Natural killer cell (primary cell): ENCODE measurements at places on chromosomes 5 and 9. TPM values are rescaled to one million over a fixed set of nuclear protein-coding genes. Genes with fewer than 3 reads are reported as not detected.

- no peak for DNase-seq
- no peaks in the 10 kb centered on the region for H3K36me3 ChIP-seq
- no peak overlapping the region for H3K27ac ChIP-seq
- no peaks in the 10 kb centered on the region for H3K4me1 ChIP-seq
Measured at GRCh38 chr5:161094411-161094810, 242.4 kb upstream of the ATP10B start.

DNA sequence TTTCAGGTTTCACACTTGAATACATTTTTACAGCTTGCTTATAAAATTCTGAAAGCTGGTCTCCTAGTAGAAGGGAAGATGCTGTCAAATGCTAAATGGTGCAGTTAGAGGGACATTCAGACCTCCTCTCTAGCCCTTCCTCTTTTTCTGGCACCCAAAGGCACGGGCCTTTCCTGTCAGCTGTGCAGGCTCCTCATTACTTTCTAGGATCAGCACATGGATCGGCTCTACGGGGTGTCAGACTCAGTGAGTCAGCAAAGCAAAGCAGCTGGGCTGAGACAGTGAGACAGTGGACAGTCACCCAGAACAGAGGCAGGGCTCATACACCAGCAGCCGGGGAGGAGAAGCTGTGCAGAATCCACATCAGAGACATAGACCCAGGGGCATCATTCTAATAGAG is 80.0 kb upstream of the TNC start:
- no peaks in the 10 kb centered on the region for H3K36me3 ChIP-seq
- H3K4me1 ChIP-seq, result no peaks in the 10 kb centered on the region
- no peak overlapping the region for H3K27ac ChIP-seq
- H3K27me3 ChIP-seq, result no peaks in the 10 kb centered on the region
- H3K4me3 ChIP-seq, result no peak overlapping the region

DNA sequence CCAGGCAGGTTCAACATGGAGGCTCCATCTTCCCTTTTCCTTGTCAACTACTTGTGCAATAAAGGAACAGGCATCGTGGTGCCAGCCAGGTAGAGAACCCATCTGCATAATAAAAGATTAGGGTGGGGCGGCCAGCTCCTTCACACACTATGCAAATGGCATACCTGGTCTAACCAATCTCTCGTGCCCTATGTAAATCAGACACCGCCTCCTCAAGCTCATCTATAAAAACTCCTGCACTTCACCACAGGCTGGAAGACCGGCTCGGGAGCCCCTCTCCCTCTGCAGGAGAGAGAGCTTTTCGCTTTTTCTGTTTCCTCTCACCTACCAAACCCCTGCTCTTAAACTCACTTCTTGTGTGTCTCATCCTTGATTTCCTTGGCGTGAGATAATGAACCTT is 244.3 kb upstream of the PUM3 start:
- no peak overlapping the region for H3K4me3 ChIP-seq
- no peak for DNase-seq
- H3K27ac ChIP-seq, result no peak overlapping the region
- no peaks in the 10 kb centered on the region for H3K4me1 ChIP-seq
- no peaks in the 10 kb centered on the region for H3K27me3 ChIP-seq
- H3K36me3 ChIP-seq, result no peaks in the 10 kb centered on the region

DNA sequence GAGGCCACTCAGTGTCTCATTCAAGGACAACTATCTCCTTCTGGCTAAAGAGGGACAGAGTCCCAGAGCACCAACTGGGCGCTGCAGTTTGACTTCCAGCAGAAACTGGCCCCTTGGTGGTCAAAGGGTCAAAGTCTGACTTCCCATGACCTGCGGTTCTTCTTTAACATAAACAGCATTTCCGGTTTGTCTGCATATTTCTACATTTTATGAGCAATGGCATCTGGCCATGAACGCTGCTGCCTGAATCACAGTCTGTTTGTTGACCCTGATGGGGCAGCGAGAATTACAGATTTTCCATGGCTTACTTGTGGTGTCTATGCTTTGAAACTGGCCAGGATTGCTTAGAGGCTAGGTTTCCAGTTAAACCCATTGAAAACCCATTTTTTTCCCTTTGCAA is 1.3 kb downstream of the TNFSF15 start:
- H3K36me3 ChIP-seq, result no peaks in the 10 kb centered on the region
- no peak for DNase-seq
- no peak overlapping the region for H3K27ac ChIP-seq
- no peaks in the 10 kb centered on the region for H3K27me3 ChIP-seq
- H3K4me3 ChIP-seq, result no peak overlapping the region

DNA sequence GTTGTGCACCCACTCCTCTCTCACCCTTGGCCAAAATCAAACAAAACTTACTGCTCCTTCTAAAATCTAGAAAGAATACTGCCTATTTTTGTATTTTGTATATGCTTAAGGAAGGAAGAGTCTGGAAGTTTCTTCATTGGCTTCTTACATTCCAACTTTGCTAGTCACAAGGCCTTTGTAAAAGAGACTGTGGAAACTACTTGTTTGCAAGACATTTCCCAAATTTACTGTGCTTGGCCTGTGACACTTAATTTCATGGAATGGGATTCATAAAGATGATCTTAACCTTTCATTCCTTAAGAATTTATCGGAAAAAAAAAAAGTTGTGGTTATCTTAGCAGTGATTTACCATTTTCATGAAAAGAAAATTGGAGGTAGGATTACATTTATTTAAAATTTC is 208.9 kb downstream of the VPS13A start:
- H3K36me3 ChIP-seq, result peaks cover 10% of the 10 kb centered on the region
- no peaks in the 10 kb centered on the region for H3K4me1 ChIP-seq
- no peak for DNase-seq
- H3K27ac ChIP-seq, result no peak overlapping the region
- H3K27me3 ChIP-seq, result no peaks in the 10 kb centered on the region

DNA sequence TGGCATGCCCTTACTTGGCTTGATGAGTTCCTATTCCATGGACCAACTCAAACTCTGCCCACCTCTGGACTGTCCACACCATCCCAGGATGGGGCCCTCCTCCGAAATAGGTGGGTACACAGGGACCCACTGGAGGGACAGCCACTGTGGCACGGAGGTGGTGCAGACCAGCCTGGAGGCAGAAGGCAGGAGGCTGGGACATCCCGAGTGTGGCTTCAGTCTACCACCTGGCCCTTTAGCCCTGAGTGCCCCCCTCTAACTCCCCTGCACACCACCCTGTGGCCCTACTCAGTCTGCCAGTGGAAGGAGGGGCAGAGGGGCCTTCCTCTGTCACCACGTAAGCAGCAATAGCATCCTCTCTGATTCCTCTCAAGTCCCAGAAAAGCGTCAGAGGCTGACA is 3.7 kb downstream of the IL3 start:
- H3K4me1 ChIP-seq, result peaks cover 27% of the 10 kb centered on the region
- no peak for DNase-seq
- H3K4me3 ChIP-seq, result no peak overlapping the region
- no peaks in the 10 kb centered on the region for H3K36me3 ChIP-seq
- H3K27me3 ChIP-seq, result no peaks in the 10 kb centered on the region

DNA sequence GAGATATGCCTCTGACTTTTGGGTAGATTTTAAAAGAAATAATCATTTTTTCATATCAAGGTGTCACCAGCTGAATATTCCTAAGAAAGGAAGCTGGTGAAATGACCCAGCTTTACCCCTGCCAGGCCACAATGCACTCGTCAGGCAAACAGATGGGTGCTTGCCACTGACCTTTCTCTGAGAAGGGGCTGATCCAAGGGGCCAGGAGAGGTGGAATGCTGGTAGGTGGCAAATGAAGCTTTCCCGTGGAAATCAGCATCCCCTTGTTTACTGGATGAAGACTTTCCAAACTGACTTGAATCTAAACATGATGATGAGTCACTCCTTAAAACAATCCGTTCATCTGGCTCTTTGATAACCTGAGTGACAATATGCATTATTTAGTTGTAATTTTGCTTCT is 44.3 kb upstream of the PLPP6 start:
- DNase-seq, result no peak
- H3K27ac ChIP-seq, result no peak overlapping the region
- H3K36me3 ChIP-seq, result no peaks in the 10 kb centered on the region
- peaks cover 8% of the 10 kb centered on the region for H3K4me1 ChIP-seq
- H3K4me3 ChIP-seq, result no peak overlapping the region

GRCh38 chr9:128505414-128505765 is 871 bp downstream of the GLE1 start:
- peaks cover 16% of the 10 kb centered on the region for H3K36me3 ChIP-seq
- no peak for DNase-seq
- H3K27ac ChIP-seq, result peak overlapping the region; percentile 79
- peaks cover 16% of the 10 kb centered on the region for H3K4me1 ChIP-seq

DNA sequence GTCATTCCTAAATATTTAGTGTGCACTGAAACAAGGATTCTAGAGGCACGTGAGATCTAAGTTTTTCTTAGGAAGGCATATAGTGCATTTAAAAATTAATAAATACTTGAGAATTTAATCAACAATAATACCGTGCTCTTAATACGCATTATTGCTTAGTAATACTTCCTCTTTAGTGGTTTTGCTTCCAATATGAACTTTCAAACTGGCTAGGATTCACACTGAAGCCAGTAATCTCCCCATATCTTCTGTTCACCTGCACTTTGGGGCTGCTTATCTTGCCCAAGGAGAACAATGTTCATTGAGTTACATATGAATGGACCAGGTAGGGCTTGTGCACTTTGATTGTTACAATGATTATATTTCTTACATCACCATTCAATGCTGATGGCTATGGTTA is 180.5 kb upstream of the RIOK2 start:
- H3K4me3 ChIP-seq, result no peak overlapping the region
- no peak for DNase-seq
- H3K27me3 ChIP-seq, result no peaks in the 10 kb centered on the region
- no peaks in the 10 kb centered on the region for H3K4me1 ChIP-seq

The GARIN3 gene
- total RNA-seq, result not detected

The PAEP gene
- total RNA-seq, result not detected

The IRX2 gene
- total RNA-seq, result not detected
